ENCODE measurements at places on chromosomes 5 and 9.

DNA sequence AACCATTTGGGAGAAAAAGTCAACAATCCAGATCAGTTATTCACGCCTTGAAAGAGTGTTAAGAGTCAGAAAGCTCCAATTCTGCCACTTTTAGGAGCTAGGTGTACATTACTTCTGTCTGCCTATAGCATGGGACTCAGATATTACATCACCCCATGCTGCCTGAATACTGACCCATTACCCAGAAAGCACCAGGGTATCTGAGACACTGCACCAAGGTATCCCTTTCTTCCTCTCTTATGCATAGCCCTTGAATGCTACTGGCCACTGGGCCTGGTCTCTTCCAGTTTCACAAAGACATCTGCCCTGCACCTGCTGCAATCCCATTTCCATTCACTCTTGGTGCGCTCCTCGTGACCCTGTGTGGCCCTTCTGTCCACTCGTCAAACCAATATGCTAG, 2.6 kb downstream of the STRBP start:
- DNase-seq: no peak

DNA sequence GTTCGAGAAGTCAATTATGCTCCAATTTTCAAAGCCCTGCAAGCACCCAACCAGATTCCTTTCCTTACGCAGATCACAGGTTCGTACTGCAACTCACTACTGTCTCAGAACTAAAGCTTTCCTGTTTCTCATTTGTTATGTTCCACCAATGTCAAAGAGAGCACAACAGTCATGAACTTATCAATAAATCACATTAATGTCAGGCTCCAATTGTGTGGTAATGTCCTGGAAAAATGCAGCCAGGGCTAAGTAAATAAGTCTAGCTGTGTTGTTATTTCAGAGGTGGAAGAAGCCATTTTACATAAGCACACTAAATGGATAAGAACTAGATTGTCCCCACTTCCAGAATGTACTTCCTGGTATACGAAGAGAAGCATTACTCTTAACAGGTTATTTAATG, 488.6 kb upstream of the PTGER4 start:
- no peak for DNase-seq

DNA sequence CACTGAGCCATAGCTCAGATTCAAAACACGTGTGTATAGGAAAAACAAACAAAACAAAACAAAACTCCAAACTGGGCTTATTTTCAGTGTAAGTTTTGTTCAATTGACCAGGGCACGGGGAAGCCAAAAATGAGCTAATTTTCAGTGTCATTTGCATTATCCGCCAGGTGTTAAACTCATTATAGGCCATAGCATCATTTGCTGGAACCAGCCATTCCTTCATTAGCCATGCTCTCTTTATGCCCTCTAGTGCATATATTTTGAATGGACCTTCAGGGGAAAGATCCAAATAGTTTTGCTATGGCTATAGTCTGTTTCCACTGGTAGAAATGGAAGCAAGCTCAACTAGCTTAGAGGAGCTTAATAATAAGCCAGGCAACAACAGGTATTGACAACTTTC, 1205.2 kb upstream of the DMAC1 start:
- DNase-seq: no peak

DNA sequence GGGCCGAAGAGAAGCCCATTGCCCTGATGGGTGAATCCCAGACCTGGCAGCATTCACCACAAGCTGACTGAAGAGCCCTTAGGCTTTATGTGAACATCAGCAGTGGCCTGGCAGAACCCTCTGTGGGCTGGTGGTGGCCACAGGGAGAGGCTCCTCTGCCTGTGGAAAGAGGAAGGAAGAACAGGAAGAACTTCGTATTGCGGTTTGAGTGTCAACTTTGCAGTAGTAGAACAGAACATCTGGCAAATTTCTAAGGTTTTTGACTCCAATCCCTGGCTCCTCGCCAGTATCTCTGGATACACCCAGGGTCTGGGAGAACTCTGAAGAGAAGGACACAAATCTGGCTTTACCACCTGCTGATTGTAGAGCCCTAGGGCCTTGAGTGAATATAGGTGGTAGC, 356.4 kb upstream of the GRAMD2B start:
- DNase-seq: no peak

- no peak for DNase-seq
Observed at GRCh38 chr5:93924628-93925027, 183.2 kb upstream of the POU5F2 start.

DNA sequence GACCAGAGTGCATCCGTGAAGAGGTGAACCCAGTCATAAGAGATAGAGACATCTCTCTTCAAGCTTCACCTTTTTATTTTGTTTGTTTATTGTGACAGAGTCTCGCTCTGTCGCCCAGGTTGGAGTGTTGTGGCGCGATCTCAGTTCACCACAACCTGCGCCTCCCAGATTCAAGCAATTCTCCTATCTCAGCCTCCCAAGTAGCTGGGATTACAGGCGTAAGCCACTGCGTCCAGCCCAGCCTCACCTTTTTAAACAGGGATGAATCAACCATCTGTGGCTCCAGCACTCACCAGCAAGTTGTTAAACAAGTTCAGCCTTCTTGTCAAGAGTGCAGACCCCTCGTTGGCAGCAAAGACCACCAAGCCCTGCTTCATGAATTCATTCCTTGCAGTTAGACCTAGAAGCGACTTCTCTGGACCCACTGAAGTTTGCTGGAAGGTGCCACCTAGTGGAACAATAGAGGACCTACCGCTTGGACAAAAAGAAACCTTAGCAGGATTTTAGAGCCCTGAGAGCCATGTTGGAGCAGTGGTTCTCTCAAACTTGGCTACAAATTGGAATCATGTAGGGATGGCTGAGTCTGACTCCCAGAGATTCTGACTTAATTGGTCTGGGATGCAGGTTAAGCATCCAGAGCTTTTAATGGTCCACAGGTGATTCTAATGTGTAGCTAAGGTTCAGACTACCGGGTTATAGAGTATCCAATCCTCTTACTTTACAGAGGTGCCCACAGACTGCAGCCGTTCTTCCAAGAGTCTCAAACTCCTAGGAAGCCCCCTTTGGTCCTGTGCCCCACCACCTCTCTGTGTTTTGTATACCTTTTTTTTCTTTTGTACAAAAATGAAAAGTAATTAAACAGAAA, 10.5 kb upstream of the GALNT10 start:
- DNase-seq: no peak

- no peak for DNase-seq
Observed at GRCh38 chr5:75460532-75460931, 50.9 kb downstream of the CERT1 start.

DNA sequence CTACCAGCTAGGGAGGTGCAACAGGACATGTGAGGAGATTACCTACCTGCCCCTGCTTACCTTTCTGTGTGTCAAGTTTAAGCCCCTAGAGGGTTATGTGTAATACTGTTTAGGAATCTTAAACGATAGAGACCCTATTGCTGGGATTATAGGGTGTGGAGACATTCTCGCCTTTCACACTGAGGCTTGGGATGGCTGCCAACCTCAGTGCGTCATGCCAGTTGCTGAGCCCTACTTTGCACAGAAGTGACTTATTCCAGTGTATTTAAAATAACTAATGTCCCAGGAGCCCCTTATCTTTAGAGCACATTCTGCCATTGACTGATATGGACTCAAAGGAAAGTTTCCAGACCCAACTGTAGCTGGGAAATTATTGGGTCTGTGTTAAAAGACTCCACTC, 76.6 kb upstream of the XPA start:
- DNase-seq: no peak

DNA sequence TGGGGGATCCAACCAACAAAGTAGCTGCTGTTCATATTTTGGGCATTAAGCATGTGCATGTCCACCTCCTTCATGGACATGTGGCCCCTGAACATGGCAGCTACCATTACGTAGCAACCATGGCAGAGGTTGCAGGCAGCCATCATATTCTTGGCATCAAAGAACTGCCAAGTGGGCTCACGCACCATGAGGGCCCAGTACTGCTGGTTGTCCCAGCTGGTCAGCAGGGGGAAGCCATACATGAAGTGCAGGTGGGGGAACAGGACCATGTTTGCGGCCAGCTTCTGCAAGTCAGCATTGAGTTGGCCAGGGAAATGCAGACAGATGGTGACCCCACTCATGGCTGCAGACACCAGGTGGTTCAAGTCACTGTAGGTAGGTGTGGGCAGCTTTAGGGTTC, 9.5 kb downstream of the MTAP start:
- DNase-seq: no peak

DNA sequence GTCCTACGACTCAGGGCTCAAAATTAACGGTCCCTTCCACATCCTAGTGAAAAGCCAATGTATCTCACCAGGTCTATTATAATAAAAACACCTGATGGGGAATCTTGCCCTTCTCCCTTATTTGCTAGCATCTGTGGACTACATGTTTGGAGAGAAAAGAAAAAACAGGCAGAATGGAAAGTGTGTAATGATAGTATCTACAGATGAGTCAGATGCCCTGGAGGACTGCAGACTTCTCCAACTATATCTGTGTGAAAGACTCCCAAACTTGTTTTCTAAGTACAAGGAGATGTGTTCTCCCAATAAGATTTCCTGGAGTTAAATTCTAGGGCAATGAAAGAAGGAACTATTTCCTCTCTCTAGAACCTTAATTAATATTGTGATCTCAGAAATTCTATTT, 66.0 kb downstream of the FOXB2 start:
- no peak for DNase-seq

- DNase-seq: peak; percentile 22
Observed at GRCh38 chr5:87243161-87243844, 24.4 kb upstream of the RASA1 start.

DNA sequence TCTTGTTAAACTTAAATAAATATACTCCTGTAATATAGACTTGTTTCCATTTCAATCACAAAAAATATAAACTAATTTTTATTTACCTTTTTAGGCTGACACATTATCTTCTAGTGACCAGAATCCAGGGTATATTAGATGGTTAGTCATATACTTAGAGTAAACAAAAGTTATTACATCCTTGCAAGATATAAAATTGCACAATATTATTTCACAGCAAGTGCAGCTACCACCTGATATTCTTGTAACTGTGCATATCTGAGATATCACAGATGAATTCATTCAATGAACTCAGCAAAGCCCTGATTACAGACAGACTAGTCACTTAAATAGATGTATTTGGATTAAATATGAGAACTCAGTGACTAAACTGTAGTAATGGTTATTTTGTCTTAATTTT, 25.6 kb upstream of the ARRDC3 start:
- DNase-seq: no peak

DNA sequence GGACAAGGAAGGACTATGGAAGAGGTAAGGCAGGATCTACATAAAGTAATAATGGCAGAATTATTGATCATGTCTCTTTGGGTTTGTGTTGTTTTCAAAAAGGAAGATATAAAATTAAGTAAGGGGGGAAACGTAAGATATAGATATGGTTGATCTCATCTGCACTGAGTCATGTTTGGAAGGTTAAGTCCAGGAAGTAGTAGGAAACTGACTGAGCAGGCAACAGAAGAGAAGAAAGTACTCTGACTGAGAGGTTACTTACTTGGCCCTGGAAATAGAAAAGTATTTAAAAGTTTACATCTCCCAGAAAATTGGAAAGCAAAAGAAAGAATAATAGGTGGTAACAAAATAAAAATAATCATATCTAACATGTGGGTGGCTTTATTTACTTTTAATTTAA, 405.3 kb upstream of the RGMB start:
- DNase-seq: no peak

DNA sequence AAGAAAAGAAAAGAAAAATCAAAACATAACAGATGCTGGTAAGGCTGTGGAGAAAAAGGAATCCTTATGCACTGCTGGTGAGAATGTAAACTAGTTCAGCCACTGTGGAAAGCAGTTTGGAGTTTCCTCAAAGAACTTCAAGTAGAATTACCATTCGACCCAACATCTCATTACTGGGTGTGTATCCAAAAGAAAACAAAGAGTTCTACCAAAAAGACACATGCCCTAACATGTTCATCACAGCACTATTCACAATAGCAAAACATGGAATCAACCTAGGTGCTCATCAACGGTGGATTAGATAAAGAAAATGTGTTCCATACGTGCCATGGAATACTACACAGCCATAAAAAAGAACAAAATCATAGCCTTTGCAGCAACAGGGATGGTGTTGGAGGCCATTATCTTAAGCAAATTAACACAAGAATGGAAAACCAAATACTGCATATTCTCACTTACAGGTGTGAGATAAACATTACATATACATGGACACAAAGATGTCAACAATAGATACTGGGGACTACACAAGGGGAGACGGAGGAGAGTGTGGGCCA, 63.4 kb downstream of the PDE6A start:
- DNase-seq: no peak

DNA sequence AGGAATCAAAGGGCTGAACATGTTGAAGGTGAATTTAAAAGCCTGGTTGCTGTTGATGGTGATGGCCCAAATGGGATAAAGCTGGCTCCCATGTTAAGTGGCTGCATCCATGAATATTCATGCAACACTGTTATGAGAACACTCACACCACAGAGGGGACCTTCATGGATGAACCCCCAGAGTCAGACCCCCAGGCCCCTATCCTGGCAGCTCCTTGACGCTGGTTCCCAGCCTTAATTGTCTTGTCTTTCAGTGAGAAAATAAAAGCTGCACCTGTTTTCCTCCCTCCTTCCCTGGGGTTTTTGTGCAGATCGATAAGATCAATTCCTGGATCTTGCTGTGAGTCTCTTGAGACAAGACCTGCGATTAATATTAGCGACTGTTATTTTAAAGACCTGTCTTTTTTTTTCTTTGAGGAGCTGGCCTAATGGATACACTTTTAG, 371.7 kb downstream of the ICE1 start:
- DNase-seq: no peak

- DNase-seq: no peak
Observed at GRCh38 chr9:130143958-130144366, 28.2 kb upstream of the NCS1 start.

DNA sequence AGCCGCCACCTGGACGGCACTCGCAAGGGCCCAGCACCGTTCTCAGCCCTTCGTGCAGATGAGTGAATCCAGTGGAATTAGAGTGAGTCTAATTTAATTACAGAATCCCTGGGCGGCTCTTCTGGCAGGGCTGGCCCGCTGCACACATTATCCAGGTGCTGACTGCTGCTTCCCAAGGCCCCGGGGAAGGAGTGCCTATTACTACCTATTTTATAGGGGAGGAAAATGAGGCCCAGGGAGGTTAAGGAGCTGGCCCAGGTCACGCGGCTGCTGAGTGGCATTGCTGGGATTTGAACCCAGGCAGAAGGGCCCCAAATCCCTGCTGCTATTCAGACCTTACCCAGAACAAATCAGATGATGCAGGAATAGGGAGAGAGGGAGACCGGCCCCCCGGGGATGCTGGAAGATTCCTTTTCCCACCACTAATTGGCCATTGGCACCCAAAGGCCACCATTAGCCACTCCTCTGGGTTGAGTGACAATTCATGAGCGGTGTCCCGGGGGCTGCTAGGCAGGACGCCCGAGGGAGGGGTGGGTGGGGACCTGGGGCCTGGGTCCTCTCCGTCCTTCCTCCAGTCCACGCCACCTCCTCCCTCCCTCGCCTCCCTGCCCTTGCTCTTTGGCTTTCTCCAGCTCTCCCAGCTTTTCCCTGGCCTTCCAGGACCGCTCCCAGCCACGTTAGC, 10.3 kb upstream of the QRFP start:
- DNase-seq: no peak

- DNase-seq: no peak
Observed at GRCh38 chr5:73155271-73156222, 17.4 kb upstream of the TMEM174 start.

GRCh38 chr9:18826248-18826647, 206.8 kb downstream of the SAXO1 start:
- DNase-seq: no peak

Data from tibial nerve (tissue), 4 donors.